ENCODE measurements at places on chromosomes 1 and 21.

GRCh38 chr1:107545879-107546278 lies 405.0 kb downstream of the NTNG1 start:
- DNase-seq = no peak

DNA sequence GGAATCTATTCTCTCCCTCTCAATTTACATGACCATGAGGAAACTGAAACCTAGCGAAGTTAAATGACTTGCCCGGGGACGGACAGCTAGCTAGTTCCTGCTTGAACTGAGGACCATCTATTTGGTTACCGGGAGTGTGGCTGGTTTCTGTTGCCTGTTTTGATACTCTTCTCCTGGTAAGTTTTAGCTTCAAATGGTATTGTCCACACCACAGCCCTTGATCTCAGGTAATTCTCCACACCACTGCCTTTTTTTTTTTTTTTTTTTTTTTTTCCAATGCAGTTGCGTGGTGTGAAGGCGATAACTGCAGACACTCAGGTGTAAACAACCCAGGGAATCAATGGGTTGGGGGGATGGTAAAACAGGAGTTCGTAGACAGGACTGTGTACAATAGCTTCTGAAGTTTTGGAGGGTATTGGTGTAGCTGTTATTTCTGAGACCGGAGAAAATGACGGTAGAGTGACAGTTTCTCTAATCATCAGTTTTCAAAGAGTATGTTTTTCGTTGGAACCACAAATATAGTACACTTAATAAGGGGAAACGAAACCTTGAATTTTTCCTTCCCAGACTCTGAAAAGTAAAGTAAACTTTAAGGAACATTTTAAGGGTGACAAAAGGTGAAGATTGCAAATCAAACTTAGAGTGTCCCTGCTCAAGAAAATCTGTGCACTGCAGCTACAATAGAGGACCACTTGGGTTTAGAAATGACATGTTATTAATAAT lies 125.3 kb upstream of the CACYBP start:
- DNase-seq = no peak

- DNase-seq = no peak
Observed at GRCh38 chr21:38255571-38256117, 1.1 kb upstream of the KCNJ15 start.

DNA sequence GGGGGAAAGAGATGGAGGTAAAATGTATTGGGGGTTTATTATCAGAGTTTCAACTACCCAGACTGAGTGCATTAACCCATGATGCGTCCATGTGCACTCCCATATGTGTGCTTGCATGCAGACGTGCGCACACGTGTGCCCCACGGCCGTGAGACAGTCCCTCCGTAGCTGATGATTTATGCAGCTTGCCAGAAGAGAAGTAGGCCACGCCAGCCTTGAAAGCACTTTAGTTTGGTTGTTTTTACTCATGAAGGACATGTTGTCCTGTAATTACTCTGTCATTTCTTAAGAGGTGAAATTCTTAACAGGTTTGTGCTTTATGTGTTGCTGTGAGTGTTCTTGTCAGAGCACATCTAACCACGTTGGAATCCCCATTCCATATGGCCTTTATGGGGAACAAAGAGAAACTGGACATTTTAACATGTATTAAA lies 467.8 kb downstream of the LMO4 start:
- no peak for DNase-seq
